NK-92 treated with Interleukin-12 subunit alpha and Interleukin-12 subunit beta, amount 100 ng/mL, for 24 hours (cell line): ENCODE measurements at places on chromosomes 4 and X.

DNA sequence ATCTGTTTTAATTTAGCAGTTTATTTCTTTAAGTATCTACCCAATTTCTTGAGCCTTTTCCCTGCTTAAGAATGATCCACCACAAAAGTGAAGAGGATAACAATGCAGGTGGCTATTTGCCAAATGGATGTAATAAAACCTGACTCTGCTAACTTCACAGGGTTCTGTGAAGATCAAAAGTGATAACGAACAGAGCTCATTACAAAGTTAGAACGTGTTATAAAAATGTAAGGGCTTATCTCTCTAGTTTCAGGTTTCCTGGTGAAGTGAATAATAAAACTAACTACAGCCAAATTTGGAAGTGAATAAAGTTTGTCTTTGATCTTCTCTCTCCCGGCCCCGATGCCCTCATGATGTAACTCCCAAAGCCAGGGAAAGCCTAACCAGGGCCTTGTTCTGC, 497.9 kb downstream of the SMARCA1 start:
- DNase-seq: no peak

GRCh38 chrX:22247169-22247568, 25.5 kb upstream of the CBLL2 start:
- no peak for DNase-seq

DNA sequence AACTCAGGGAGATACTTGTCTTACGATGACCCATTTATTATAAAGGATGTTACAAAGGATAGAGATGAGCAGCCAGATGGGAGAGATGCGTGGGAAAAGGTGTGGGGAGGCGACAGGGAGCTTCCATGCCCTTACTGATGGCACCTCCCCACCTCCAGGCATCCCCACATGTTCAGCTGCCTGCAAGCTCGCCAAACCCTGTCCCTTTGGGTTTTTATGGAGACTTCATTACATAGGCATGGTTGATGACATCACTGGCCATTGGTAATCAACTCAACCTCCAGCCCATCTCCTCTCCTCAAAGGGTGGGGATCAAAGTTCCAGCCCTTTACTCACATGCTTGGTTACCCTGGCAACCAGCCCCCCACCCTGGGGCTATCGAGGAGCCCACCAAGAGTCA, 29.4 kb upstream of the SLC2A9 start:
- DNase-seq: no peak

DNA sequence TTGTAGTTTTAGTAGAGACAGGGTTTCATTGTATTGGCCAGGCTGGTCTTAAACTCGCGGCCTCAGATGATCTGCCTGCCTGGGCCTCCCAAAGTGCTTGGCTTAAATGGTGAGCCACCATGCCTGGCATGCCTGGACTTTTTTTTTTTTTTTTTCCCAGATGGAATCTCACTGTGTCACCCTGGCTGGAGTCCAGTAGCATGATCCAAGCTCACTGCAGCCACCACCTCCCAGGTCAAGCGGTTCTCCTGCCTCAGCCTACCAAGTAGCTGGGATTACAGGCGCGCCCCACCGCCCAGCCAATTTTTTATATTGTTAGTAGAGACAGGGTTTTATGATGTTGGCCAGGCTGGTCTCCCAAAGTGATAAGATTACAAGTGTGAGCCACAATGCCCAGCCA, 8.4 kb downstream of the UBE2K start:
- no peak for DNase-seq

DNA sequence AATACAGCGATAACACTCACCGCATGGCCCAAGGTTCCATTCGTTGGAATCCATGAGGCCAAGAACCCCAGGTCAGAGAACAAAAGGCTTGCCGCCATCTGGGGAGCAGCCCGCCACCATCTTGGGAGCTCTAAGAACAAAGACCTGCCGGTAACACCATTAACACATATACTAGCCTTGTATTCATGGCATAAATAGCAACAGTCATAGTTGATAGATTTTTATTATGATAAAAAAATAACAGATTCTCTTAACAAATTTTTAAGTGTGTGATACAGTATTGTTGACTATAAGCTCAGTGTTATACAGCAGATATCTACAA, 309.4 kb downstream of the GLUD2 start:
- DNase-seq: no peak

GRCh38 chr4:89129080-89129640, 17.8 kb downstream of the TIGD2 start:
- DNase-seq: no peak

GRCh38 chrX:103941201-103941975, 21.0 kb upstream of the TMSB15B start:
- no peak for DNase-seq

GRCh38 chrX:80602036-80602860, 182.0 kb downstream of the TENT5D start:
- DNase-seq: no peak

- no peak for DNase-seq
Measured at GRCh38 chr4:99062120-99062519, 26.5 kb downstream of the ADH5 start.

- no peak for DNase-seq
Measured at GRCh38 chr4:158121161-158121579, 51.7 kb downstream of the GASK1B start.

GRCh38 chr4:116018831-116019230, 905.4 kb upstream of the NDST4 start:
- DNase-seq: peak; percentile 12

GRCh38 chr4:3219761-3220475, 29.0 kb upstream of the MSANTD1 start:
- no peak for DNase-seq

DNA sequence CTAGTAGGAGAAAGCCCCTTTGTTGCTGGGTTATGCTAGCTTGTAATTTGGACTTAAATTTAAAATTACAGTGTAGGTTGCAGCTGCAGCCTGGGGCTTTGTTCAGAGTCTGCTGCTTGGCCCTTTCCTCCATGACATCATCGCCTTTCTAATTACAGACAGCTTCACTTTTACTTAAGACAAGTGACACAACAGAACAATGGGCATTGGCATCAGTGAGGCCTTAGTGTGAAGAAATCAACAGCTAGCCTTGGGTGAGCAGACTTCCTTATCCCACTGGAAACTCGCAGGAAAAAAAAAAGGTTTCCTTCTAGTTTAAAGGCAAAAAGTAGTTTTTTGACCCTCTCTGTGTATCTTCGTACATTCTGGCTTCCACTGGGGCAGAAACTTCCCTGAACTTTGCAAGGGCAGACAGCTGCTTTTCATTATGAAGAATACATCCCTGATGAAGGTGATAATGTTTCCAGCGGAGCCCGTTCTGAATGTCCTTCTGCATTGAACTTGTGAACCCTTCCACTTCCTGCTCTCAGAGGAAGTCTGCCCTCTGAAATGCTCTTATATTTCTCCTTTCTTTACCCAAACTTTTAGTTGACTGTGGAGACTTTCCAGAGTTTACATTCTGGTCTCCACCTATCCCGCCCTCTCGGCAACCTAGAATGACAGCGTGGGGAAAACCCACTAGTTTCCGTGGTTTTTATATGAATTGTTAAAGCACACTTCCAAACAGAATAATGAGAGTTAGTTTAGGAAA, 123.2 kb upstream of the FAM9C start:
- no peak for DNase-seq

DNA sequence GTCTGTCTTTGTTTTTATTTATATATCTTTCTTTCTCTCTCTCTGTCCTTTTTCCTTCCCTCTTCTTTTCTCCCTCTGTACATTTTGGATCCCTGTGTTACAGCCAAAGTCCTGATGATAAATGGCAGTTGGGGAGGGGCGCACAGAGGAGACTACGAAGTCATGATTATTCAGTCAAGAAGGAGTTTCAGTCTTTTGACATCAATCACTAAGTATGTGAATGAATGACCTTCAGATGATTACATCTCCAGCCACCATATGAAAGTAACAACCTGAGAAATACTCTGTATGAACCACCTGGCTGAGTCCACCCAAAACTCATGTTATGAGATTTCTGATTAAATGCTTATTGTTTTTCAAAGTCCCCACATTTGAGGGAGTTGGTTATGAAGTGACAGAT, 45.0 kb downstream of the UGT2B7 start:
- no peak for DNase-seq

GRCh38 chr4:172596206-172596605, 572.4 kb upstream of the GALNT7 start:
- no peak for DNase-seq

DNA sequence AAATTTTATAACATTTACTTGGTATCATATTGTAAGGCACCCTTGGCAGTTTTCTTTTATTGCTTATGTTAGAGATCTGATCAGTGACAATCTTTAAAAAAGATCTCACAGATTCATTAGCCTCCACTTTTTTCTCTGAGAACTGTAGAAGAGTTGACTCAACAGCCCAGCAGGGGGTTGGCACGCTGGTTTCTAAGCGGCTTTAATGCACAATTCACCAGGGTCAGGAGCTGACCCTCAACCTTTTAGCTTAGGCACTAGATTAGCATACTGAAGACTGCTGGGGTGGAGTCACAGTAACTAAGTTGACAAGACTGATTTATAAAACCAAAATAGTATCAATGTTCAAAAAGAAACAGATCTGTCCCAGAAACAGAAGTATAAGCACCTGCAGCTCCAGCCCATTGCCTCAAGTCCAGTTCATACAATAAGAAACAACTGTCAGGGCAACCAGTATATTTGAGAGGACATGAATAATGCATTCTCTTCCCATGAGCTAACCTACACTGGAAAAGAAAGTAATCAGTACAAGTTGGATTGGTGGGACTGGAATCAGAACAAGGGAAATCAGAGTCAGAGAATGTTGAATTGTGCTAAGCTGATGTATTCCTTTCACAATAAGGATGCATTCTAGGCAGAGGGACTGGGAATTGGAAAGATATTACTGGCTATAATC, 77.6 kb downstream of the PDE5A start:
- no peak for DNase-seq

GRCh38 chr4:90582087-90582486, 454.9 kb downstream of the CCSER1 start:
- DNase-seq: no peak

- no peak for DNase-seq
Measured at GRCh38 chr4:10480616-10481015, 23.4 kb upstream of the ZNF518B start.

DNA sequence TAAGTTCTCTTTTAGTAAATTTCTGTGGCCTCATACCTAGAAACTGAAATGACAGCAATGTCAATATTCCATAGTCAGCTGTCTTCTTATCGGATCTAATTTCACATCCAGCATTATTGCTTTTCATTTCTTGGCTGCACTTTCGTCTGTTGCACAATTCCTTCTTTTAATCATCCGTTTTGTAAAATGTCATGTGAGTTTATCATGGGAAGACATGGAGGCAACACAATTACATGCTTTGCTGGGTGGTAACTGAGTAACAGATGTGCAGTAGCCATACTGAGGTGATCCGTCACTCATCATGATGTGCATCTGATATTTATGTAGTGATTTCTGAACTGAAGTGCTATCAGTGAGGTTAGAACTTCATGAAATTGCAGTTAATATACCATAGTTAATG, 68.3 kb upstream of the SLC7A11 start:
- no peak for DNase-seq

GRCh38 chr4:145195167-145195952, 15.0 kb upstream of the OTUD4 start:
- no peak for DNase-seq

- no peak for DNase-seq
Measured at GRCh38 chr4:100936661-100937375, 410.5 kb downstream of the PPP3CA start.

GRCh38 chrX:37380924-37381323, 31.8 kb downstream of the PRRG1 start:
- DNase-seq: no peak

GRCh38 chrX:16076834-16077233, 46.5 kb upstream of the GRPR start:
- no peak for DNase-seq

GRCh38 chr4:9977518-9978031, 43.7 kb downstream of the SLC2A9 start:
- no peak for DNase-seq

DNA sequence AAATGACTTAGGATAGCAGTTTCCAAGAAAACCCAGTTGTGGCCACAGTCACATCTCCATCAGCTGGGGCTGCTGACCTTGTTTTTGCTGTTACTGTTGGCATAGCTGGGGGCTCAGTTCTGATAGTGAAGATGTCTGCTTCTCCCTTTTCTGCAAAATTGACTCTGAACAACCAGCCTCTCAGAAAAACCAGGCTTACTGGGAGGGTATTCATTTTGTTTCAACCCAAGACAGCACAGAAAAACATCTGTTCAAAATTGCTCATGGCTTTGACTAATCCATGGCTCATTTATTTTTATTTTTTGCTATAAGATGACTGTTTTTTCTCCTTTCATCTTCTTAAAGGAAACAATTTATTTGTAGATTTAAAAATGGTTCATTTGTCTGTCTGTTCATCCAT, 53.1 kb downstream of the RASL11B start:
- DNase-seq: no peak

DNA sequence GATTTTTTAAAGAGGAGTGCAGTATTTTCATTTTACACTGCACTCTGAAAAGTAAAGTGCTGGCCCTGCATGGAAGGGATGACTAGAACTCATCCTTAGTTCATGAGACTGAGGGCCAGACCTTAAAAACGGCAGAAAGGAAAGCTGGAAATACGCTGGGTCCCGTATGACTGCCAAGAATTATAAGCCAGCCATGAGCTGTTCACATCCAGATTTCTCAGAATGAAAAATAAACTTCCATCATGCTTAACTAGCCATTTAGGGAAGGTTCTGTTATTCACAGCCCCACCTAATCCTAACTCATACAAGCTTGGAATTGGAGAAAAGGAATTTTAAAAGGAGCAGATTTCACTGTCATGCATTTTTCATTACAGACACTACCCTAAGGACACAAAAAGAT, 894.4 kb downstream of the FAT4 start:
- no peak for DNase-seq

GRCh38 chr4:80619070-80619674, 283.6 kb downstream of the CFAP299 start:
- DNase-seq: no peak

GRCh38 chr4:153383131-153383530, 38.6 kb downstream of the MND1 start:
- DNase-seq: no peak

DNA sequence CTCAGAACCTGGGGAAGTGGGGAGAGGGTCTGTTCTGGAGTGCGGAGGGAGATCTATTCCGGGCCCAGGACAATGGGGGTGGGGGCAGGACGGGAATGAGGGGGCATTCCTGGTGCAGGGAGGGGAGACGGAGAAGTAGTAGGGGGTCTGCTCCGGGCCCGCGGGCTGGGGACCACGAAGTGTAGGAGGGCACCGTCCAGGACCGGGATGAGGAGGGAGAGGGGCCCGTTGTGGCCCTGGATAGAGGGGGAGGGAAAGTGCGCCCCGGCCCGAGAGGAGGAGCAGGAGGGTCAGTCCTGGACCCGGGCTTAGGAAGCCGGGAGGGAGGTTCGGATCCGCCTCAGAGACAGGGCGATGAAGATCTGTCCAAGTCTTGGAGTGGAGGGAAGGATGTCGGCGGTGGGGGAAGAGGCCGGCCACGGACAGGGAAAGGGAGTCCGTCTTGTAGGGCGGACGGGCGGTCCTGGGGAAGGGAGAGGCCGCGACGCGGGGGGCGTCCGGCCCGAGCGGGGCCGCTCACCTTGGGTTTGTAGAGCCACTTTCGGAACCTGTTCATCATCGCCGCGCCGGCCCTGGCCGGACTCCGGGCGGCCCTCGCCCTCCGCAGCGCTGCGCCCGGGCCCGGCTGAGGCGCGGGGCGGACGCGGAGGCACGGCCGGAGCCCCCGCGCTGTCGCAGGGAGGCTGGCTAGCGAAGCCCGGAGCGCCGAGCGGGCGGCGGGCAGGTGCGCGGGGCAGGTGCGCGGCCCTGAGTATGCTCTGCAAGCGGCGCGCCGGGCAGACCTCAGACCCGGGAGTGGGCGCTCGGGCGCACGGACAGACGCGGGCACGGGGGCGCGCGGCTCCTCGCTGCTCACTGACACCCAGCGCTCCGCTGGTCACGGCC, at the start of gene ZFYVE28:
Gene ZFYVE28 (minus strand): TSS at position 881 of the 885 bp plus-strand sequence. CDS start 322 bp downstream, at position 559.
- no peak for DNase-seq
